ENCODE measurements at places on chromosomes 13 and 19. TPM values are rescaled to one million over a fixed set of nuclear protein-coding genes. Genes with fewer than 3 reads are reported as not detected.
A peak's percentile ranks its signal among the peaks of the same experiment; 100 is the strongest.

DNA sequence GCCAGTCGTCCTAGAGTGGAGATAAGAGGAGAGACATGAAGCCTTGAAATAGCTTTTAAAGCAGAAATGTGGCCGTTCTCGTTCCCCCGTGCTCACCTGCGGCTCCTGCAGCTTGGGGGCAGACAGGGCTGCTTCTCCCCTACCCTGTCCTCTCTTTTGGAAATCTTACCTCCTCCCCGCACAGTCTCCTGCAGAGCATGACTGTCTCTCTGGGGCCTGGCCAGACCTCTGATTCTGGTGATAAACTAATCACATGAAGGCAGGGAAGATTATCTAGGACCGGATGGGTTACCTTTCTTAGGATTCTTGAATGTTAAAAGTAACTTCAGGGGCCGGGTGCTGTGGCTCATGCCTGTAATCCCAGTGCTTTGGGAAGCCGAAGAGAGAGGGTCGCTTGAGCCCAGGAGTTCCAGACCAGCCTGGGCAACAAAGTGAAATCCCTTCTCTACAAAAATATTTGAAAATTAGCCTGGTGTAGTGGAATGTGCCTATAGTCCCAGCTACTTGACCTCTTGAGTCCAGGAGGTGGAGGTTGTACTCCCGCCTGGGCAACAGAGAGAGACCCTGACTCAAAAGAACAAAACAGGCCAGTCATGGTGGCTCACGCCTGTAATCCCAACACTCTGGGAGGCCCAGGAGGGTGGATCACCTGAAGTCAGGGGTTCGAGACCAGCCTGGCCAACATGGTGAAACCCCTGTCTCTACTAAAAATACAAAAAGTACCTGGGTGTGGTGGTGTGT, 8.1 kb downstream of the CEBPA start:
- no peak for DNase-seq

GRCh38 chr19:8302357-8302691, 5.8 kb downstream of the CD320 start:
- peak; percentile 45 for DNase-seq

DNA sequence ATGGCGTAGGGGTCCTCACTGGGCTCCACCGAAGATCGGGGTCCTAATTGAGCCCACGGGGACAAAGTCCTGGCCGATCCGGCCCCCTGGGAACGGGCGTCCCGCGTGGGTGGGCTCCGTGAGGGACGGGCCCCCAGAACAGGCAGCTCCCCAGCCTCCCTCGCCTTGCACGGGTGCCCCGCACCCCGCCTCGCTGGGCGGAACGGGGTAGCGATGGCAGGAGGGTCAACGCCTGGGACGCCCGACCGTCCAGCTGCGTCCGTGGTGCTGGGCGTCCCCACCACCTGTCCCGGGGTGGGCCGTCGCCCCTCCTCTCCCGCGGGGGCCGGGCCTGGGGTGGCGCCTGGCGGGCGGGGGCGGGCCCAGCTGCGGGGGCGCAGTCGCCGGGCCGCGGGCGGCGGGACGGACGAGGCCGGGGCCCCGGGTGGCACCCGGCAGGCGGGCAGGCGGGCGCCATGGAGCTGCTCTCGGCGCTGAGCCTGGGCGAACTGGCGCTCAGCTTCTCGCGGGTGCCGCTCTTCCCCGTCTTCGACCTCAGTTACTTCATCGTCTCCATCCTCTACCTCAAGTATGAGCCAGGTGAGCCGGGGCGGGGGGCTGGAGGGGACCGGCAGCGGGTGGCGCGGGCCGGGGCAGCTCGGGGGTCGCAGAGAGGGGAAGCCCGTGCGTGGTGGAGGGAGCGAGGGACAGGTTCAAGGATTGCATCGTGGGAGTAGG, at the start of gene TMEM38A:
TSS of gene TMEM38A (plus strand) at position 377 of the 717 bp plus-strand sequence. CDS start at position 456, 79 bp downstream.
- DNase-seq = peak; percentile 78

DNA sequence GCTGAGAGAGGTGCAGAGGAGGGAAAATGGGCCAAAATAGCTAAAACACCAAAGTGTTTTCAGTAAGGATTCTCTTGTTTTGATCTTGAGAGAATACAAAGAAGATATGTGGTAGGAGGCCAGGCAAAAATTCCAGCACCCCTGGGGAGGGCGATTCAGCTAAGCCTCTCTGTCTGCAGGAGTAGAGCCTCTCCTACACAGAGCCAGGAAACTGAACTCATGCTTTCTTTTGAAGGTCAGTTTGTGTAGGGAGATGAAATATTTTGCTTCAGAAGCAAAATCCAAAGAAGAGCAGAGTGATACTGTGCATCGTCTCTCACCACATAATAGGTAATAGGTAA, 565.0 kb downstream of the FGF9 start:
- DNase-seq = peak; percentile 23

- DNase-seq = peak; percentile 41
Observed at GRCh38 chr19:44875666-44876451, 15.2 kb upstream of the TOMM40 start.

- DNase-seq = peak; percentile 81
Observed at GRCh38 chr13:35720690-35721554, 244.4 kb upstream of the MAB21L1 start.

- DNase-seq = no peak
Observed at GRCh38 chr13:59584761-59585670, 578.7 kb downstream of the DIAPH3 start.

DNA sequence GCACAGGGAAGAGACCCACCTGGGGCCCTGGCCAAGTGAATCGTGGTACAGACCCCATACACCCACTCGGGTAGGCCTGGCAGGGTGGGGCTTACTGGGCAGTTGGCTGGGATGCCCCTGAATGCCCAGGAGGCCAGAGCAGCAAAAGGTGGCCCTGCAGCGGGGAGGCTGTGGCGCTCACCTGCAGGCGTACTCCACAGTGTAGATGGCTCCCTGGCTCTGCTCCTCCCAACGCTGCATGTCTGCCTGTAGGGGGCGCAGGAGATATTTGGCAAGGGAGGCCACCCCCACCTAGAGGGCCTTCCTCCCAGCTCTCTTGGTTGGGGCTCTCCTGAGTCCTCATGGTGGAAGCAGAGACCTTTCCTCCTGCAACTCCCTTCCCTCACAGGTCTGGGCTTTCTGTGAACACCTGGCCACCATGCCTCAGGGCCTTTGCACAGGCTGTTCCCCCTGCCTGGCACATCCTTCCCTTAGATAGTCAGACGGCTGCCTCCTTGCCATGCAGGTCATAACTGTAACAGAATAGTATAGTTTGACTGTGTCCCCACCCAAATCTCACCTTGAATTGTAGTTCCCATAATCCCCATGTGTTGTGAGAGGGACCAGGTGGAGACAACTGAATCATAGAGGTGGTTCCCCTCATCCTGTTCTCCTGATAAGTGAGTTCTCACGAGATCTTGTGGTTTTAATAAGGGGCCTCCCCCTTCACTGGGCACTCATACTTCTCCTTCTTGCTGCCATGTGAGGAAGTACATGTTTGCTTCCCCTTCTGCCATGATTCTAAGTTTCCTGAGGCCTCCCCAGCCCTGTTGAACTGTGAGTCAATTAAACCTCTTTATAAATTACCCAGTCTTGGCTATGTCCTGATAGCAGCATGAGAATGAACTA, 5.9 kb downstream of the BORCS8 start:
- DNase-seq = peak; percentile 30

DNA sequence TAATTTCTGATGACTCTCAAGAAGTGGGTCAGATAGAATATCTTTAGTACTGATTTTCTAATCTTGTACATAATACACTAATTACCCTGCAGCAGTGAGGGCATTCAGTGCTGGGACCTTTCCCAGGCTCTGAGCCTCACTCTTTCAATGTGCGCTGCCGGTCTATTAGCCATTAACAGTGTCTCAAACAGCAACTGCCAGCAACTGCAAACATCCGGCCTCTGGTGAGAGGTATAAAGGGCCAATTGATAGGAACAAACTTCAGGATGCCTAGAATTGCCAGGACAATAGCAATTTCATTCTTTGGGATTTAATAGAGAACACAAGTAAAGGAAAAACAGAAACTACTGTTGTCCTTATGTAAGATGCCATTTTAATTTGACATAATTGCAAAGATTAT, 604.4 kb upstream of the SPRY2 start:
- peak; percentile 17 for DNase-seq

Gene THSD8
- total RNA-seq = not detected

- DNase-seq = no peak
Observed at GRCh38 chr13:110517505-110518225, 43.9 kb downstream of the RAB20 start.

DNA sequence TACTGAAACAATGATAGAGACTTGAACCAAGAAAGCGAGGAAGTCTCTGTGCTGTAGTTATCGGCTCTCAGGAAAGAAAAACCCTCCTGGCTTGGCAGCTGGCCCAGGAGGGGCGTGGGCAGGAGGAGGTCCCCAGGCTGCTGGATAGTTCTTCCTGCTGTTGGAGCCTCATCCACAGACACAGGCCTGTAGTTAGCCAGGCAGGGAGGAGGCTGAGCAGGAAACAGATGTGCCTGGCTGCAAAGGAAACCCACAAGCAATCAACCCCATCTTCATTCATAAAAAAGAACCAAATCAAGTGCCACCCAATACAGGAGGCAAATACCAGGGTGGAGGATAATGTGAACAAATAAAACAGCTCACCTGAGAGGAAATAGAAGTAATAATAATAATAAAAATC, 86.2 kb downstream of the IRS2 start:
- peak; percentile 82 for DNase-seq

GRCh38 chr19:2255112-2255845, 938 bp downstream of the JSRP1 start:
- DNase-seq = peak; percentile 58

Gene ETV2
- total RNA-seq = not detected

Gene CFAP97D2
- not detected for total RNA-seq

Gene ZNF792
- 9.4 TPM for total RNA-seq

- DNase-seq = peak; percentile 53
Observed at GRCh38 chr19:16702123-16702522, 17.5 kb upstream of the NWD1 start.

GRCh38 chr19:51036519-51036918, 1.7 kb upstream of the KLK12 start:
- DNase-seq = no peak

DNA sequence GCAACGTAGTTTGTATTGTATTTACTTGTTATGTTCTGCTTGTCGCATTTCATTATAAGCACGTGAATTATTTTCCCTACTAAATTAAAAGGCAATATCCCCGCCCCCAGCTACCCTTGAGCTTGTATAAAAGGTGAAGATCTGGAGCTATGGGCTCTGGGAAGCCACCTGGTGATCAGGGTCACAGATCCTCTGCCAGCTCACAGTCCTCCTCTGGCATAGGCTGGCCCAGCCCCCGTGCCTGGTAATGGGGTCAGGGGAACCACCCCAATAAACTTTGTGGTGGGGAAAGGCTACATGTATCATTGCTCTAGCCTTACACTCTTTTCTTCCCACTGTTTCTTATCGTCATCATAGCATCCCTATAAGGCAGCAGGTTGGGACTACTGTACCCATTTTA, 190.2 kb upstream of the TSHZ3 start:
- no peak for DNase-seq

GRCh38 chr19:5850743-5851293, 431 bp downstream of the FUT3 start:
- DNase-seq = peak; percentile 56

DNA sequence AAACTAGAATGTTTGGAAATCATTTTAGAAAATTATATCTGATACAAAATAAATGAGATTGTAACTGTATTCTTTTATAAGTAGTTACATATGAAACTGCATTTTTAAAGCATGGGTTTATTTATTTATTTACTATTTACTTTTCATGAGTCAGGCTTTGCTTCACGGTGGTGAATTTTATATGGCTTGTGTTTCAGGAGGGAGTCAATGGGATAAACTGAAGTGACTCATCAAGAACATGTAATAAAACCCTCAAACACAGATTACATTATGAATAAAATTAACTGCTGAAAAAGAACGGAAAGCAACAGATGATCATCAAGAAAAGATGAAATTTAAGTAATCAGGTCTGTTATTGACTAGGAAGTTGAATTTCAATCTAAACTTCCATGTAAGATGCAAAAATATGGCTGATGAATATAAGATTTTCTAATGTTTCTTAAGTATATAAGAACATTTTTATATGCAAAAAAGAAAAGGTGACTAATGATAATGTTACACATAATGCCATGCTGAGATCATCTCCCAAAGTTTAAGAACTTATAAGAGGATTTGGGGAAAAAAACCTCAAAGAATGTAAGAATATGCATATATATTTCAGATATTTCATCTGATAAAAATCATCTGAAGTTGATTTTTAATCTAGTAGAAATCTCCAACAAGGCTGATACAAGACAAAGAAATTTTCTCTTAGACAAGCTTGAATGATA, 383.6 kb downstream of the SLITRK1 start:
- no peak for DNase-seq

DNA sequence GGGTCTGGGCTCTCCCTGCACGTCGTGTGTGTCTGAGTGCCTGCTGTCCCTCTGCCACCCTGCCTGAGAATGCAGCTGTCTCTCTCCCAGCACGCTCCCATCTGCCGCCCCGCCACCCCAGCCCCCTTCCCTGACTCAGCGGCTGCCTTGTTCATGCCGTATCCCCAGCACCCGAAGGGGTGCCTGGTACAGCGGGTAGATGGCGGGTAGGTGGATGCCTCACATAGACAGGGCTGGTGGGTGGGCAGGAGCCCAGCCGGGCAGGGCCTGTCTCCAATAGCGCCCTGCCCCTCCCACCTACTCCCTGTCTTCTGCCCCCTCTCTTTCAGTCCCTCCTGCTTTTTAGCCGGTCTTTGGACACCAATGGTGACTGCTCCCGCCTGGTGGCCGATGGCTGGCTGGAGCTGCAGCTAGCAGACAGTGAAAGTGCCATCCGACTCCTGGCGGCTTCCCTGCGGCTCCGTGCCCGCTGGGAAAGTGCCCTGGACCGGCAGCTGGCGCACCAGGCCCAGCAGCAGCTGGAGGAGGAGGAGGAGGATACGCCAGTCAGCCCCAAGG, 30.3 kb downstream of the DHX34 start:
- peak; percentile 72 for DNase-seq

Gene TMEM255B
- total RNA-seq = 2.7 TPM

Gene ZNF446
- total RNA-seq = 8.9 TPM

GRCh38 chr19:45097776-45098520, 5.0 kb downstream of the PPP1R37 start:
- DNase-seq = peak; percentile 21

DNA sequence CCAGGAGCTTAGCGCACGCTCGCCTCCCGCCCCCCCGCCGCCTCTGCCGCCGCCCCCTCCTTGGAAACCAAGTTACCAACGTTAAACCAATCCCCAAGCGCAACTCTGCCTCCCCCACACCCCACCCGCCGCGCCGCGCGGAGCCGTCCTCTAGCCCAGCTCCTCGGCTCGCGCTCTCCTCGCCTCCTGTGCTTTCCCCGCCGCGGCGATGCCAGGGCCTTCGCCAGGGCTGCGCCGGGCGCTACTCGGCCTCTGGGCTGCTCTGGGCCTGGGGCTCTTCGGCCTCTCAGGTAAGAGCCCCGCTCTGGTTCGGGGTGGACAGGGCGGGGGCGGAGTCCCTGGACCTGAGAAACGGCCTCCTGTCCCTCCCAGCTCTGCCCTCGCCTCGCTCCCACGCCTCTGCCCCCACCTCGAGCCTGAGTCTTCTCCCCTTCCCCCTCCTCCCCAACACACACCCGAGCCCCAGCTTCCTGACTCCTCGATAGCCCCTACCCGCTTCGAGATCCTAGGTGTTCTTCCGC, at the start of gene ICAM5:
TSS of gene ICAM5 (plus strand) at position 117 of the 521 bp plus-strand sequence. CDS start at position 209, 92 bp downstream.
- no peak for DNase-seq

Gene TGFBR3L
- total RNA-seq = not detected

Gene GPC6
- 27.0 TPM for total RNA-seq

- DNase-seq = no peak
Observed at GRCh38 chr13:44451651-44452050, 78.0 kb downstream of the SERP2 start.

- peak; percentile 80 for DNase-seq
Observed at GRCh38 chr19:4295972-4296771, 6.0 kb downstream of the TMIGD2 start.
